SHP77 (cell line): ENCODE measurements at places on chromosomes 7 and 10.
A peak's percentile ranks its signal among the peaks of the same experiment; 100 is the strongest.

- no peak for DNase-seq
Measured at GRCh38 chr10:98396096-98397063, 18.6 kb downstream of the PYROXD2 start.

DNA sequence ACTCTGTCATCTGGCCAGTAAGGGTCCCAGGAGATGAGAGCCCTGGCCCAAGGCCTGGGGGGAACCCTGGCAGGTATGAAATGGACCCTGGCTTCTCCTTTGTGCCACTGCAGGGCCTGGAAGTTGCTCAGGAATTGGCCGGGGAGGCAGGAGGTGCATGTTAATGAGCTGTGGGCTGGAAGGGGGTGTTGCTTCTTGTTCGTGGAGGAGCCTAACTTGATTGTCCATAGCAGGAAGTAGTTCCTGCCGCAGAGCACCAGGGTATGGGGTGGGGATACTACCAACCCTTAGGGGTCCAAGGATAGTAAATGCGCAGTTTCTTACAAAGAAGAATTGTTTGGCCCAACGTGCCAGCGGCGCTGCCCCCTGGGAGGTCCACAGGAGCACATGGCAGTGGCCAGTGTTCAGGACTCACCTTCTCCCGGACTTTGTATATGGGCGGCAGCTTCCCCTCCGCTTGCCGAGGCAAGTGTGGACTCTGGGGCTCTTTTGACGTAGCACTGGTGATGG is 21.5 kb downstream of the TEX36 start:
- DNase-seq, result no peak

DNA sequence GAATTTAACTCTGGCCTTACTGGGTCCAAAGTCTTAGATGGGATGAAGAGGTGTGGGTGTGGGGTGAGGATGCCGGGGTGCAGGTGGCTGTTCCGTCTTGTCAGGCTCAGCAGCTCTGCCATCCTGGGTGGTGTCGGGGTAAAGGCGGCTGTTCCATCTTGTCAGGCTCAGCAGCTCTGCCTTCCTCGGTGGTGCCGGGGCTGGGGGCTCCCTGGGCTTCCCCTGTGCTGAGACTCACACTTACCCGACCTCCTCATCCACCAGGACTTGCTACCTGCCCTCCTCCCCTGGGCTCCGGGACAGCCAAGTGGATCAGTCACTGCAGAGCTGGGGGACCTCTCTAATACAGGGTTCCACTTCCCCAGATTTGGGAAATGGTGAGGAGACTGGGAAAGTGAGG is 244.3 kb upstream of the SHH start:
- no peak for DNase-seq

- peak; percentile 93 for DNase-seq
Measured at GRCh38 chr7:23471106-23471859, 992 bp upstream of the IGF2BP3 start.

GRCh38 chr10:121526135-121526790 is 72.0 kb downstream of the FGFR2 start:
- no peak for DNase-seq

DNA sequence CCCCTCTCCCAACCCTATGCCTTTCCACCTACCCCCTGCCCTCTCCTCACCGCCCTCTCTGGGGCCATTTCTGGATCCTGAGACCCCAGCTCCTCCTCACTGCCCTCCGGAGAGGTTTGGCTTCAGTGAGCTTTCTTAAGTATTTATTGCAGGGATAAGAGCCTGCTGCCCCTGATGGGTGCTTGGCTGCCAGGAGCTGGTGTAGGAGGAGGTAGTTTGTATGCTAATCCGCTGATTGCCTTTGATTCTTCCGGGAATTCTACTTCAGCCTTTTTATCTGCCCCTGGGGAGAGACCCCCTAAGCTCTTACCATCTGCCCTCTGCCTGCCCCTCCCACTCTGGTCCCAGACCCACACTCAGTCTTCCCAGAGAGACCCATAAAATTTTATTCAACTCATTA is 263.5 kb upstream of the PODXL start:
- DNase-seq, result no peak

- peak; percentile 48 for DNase-seq
Measured at GRCh38 chr7:25069900-25070443, 55.1 kb downstream of the CYCS start.

GRCh38 chr7:147523056-147523455 is 1067.5 kb upstream of the C7orf33 start:
- no peak for DNase-seq

GRCh38 chr7:4797858-4798705 is 22.7 kb downstream of the AP5Z1 start:
- peak; percentile 45 for DNase-seq

DNA sequence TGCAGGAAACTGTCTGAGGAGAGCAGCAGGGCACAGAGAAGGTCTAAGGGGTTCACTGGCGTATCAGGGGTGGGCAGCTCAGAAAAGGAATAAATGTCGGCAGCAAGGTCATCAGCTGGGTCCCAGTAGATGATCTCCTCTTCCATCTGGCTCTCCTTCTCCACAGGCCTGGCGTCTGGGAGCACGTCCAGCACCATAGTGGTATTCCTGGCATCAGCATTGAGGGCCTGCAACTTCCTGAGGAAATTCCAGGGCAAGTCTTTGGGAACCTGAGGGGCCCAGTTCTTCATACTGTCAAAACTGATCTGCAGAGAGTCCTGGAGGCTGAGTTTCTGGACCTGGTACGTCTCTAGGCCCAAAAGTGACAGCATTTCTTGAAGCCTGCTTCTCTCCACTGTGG is 9.6 kb upstream of the MRPS24 start:
- DNase-seq, result no peak

DNA sequence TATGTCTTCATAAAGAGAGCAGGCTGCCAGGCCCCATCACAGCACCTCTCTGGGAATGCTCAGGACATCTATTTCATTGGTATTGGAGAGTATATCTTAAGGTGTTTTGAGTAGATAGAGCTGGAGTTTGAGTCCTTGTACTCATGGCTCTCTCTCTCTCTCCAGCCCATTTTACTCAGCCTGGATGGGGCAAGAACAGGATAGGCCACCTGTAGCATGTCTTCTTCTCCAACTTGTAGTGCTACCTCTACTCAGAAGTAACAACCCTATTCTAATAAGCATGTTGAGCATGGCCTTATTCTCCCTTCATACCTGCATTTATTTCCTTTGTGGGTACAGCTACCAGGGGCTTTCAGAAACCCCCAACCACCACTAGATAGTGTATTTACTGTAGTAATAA is 21.9 kb downstream of the PRLHR start:
- no peak for DNase-seq

DNA sequence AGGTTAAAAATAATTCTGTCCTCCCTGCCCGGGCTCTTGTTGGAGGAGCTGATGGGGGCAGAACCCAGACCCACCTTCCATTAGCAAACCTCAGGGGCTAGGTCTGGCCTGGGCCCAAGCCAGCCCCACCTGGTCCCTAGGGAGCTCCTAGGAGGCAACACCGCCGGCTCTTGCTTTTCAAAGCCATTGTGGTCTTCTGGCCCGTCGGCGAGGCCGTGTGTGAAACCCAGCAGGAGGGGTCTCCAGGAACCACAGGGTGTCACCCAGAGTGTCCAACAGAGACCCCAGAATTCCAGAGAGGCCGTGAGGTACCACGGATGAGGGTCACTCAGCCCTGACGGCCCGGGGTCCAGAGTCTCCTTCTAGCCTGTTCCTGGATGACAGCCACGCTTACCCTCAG is 16.6 kb upstream of the PDGFA start:
- DNase-seq, result no peak

GRCh38 chr7:91759205-91759863 is 121.2 kb downstream of the MTERF1 start:
- DNase-seq, result no peak
